ENCODE measurements at places on chromosomes 7 and 10.
A peak's percentile ranks its signal among the peaks of the same experiment; 100 is the strongest.

DNA sequence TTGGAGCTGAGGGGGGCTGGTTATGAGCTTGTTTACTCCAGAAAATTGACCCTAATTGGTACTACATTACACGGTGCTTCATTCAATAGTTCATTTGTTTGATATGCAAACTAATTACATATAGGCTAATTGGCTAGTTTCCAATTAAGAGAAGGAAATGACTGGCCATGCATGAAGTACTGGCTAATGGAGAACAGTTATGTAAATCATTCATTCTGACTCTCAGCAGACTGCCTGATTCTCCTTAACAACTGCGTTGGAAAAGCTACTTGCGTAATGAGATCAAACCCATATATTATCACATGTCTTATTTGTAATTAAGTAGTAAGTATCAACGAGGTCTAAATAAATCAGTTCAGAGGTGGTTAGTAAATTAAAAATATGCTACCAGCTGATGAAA lies 81.8 kb upstream of the CTTNBP2 start:
- DNase-seq, result no peak

- DNase-seq, result peak; percentile 100
Observed at GRCh38 chr7:143287935-143288826, at the start of gene CASP2. TSS of gene CASP2 (plus strand) at chr7:143288351. CDS start at chr7:143288456, 105 bp downstream.

- DNase-seq, result no peak
Observed at GRCh38 chr10:130820880-130821482, 490.5 kb downstream of the TCERG1L start.

DNA sequence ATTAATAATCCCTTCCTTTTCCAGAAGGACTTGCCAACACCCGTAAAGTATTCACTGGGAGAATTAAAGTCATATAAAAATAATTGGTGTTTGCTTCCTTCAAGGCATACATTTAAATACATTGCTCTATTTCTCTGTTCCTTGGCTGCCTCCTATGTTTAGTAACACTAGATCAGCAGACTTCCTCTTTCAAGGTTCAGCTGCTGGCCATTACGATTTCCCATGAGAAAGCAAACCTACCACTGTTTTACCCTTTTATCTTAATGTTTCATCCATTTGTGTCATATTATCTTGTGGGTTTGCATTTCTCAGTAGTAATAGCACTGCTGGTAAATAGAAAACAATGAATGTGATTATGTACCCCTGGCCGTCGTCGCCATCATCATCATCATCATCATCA lies 313.8 kb upstream of the BMPER start:
- DNase-seq, result no peak

DNA sequence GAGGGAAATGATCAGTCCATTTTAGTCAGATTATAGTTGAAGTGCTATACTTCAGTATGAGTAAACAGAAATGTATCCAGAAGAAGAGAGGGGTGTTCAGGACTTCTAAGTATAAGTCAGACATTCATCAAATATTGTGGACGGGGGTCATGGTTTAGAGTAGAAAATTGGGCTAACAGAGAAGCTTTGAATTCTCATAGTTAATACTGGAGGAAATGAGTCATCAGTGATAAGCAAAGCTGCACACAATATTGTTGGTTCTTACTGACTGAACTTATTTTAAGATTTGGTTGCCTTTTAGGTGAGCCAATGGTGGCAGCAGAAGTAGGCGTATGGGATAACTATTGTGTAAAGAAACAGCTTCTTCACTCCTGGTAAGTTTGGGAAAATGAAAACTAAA lies 1.7 kb upstream of the SUMF2 start:
- DNase-seq, result no peak

DNA sequence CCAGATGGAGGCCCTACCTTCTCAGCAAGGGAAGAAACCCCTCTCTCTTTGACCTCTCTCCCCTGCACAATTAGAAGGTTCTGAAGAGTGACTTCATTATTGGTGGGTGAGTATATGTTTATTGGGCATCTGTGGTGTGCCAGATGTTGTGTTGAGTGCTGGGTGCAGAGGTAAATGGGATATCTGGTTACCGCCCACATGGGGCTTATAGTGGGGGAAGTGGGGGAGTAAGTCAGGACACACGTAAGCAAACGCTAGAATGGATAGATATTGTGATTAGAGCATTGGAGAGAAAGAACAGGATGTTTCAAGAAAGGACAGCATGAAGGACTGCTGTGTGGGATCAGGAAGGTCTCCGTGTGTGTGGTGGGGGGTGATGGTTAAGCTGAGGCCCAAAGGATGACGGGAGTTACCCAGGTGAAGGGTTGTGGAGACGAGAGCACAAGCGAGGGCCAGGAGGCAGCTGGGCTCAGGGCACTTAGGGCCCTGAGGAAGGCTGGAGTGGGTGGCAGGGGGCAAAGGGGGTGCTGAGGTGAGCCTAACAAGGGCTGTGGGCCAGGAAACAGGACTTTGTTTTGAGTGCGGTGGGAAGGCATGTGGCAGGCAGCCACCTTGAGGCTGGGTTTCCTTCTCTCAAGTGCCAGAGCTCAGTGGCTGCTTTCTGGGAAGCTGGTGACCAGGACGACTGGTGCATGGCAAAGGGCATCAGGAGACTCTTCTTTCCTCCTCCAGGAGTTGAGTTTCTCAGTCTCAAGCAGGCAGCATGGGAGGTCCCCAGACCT lies 299.9 kb downstream of the RPS24 start:
- DNase-seq, result peak; percentile 64

- no peak for DNase-seq
Observed at GRCh38 chr10:70285476-70285831, 1.6 kb upstream of the NPFFR1 start.

DNA sequence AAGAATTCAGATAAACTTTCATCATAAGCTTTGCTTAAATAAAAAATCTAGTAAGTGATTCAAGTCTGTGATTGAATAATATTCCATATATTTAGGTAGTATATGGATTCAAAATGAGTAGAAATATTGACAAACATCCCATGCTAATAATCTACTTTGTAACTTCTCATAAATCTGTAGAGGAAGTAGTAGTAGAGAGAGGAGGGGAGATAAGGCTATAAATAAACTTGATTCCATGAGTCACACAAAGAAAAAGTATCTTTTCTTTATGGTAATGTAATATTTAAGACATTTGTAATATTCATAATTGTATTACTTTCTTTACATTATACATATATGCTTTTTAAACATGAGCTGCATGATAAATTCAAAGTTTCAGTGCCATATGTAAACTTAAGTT lies 25.6 kb upstream of the CD36 start:
- no peak for DNase-seq
